ENCODE measurements at places on chromosomes 3 and 15.
A peak's percentile ranks its signal among the peaks of the same experiment; 100 is the strongest.

DNA sequence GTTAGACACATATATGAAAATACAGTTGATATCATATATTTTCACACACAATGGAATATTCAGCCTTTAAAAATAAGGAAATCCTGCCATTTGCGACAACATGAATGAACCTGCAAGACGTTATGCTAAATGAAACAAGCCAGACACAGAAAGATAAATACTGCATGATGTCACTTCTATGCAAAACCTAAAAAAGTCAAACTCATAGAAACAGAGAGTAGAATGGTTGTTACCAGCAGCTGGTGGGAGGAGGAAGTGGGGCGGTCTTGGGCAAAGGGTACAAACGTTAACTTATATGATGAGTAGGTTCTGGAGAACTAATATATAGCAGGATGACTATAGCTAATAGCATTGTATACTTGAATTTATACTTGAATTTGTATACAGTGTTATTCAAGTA is 213.2 kb upstream of the NR2F2 start:
- no peak for DNase-seq

DNA sequence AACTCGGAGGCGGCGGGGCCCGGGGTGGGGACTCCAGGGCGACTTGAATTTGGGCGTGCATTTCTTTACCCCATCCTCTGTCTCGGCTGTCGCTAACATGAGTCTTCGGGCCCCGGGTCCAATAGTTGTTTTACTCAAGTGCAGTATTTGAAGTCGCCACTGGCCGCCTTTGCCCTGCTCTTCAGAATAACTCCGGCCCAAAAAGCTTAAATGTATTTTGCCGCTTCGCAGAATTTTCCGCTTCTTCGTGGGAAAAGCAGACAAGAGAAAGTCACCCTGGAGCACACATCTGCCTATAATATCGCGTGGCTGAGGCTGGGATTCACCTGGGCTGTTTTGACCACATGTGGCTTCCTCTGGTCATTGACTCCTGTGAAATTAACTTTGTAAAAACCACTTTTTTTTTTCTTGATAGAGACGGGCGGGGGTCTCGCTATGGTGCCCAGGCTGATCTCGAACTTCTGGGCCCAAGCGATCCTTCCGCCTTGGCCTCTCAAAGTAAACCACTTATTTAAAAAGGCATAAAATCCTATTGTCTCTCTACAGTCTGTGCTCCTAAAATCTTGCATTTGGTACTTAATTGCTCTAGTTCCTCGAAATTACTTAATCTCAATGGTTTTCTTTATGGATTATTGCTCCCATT is 676 bp downstream of the CNOT10 start:
- DNase-seq, result peak; percentile 17

DNA sequence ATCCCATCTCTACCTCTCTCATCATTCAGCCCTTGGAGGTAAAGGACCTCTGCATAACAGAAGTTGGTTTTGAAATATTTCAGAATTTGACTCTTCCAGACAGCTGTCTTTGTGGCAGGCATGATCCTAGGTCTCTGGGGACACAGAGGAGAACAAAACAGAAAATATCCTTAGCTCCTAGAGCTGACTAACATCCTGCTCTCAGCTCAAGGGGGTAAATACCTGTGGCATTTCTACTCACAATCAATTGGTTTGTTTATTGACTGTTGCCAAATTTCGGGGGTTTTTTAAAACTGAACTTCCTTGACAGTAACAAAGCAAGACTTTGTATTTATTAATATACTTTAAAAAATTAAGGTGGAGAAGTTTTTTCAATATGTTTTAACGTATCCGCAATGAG is 78.8 kb downstream of the EOMES start:
- DNase-seq, result no peak

- no peak for DNase-seq
Observed at GRCh38 chr3:74353039-74353438, 261.4 kb downstream of the CNTN3 start.

GRCh38 chr15:67201136-67201535 is 53.3 kb downstream of the AAGAB start:
- peak; percentile 86 for DNase-seq

DNA sequence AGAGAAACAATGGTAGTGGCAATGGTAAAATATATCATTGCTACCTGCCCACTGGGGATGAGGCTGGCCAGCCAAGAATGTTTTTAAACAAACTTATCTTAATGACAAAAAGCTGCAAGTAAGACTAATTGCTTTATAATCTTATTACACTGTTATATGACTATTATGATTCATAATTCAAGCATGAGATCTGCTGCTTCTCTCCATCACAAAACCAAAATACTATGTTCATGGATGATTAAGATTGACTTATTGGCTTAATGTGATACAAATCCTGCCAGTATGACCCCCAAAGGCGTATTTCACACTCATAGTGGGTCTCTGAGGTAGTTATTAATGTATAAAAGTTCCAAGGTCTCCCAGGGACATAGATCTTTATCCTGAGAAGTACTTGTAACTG is 52.6 kb downstream of the FBN1 start:
- DNase-seq, result no peak

Measured in RPMI7951 (cell line).